Stimulated activated CD4-positive, alpha-beta T cell treated with anti-CD3 and anti-CD28 coated beads, Interleukin-1b, Interleukin-23, amount 100 ng/mL, for 1 hour (primary cell): ENCODE measurements at places on chromosomes 5 and 9.

GRCh38 chr5:169431386-169431785 is 130.4 kb upstream of the SLIT3 start:
- no peak for DNase-seq

DNA sequence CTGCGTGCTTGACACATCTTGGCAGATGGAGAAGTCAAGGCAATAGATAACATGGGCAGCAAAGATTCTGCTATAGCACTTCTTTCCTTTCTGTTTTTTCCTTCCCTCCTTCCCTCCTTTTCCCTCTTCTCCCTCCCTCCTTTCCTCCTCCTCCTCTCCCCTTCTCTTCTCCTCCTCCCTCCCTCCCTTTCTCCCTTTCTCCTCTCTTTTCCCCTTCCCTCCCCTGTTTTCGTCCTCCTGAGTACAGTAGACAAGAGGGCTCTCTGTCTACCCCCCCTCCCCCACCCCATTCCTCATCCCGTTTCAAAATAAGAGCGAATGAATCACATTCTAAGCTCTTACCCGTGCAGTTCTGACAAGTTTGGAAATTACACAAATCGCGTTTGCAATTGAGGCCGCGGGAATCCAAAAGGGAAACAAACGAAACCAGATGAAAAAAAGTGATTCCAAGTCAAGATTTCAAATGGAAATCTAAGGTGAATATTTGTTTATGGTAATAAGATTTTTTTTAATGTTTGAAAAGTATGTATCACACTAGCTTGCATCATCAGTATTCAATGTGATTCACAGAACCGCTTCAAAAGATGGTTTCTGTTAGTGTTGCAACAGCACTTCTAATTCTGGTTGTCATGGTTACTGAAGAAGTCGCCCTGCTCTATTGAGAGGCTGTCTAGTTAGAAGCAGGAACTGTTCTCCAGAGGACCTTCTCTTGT is 1.3 kb downstream of the NIM1K start:
- DNase-seq = no peak

GRCh38 chr9:69097064-69097463 is 61.5 kb downstream of the FXN start:
- DNase-seq = no peak

DNA sequence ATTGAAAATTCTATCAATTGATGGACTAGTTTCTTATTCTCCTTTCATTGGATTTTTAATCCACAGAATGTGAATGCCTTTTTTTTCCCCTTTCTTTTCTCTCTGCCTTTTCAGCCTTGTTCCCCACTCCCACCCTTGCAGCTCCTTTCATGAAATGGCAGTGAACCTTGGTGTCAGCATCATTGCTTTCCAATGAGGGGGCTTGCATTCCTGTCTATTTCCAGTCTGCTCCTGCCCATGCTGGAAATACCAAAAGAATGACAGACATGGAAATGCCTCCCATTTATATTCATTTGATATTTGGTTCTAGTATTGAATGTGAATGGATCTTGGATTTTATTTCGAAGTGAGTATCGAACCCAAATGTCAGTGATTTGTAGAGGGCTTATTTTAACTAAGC is 162.7 kb upstream of the SGCD start:
- no peak for DNase-seq

GRCh38 chr9:116913536-116913935 is 226.4 kb downstream of the TRIM32 start:
- no peak for DNase-seq
